ENCODE measurements at places on chromosomes 6 and 20. TPM values are rescaled to one million over a fixed set of nuclear protein-coding genes. Genes with fewer than 3 reads are reported as not detected.

DNA sequence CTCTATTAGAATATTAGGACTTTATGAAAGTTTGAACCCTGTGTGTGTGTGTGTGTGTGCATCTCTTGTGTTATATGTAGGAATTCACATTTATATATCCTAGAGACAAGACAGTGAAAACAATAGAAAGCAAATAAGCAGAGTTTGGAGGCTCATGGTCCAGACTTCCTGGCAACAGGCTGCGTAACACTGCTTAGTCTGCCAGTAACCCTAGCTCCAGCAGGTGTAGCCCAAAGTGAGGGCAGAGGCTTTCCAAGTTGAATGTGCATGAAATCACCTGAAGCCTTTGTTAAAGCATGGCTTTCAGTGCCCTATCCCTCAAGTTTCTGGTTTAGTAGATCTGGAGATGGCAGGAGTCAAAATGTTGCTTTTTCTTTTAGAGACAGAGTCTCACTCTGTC lies 569.9 kb downstream of the KIF16B start:
- DNase-seq: no peak
- no peak overlapping the region for H3K4me3 ChIP-seq
- no peak overlapping the region for H3K27ac ChIP-seq
- peaks cover 10% of the 10 kb centered on the region for H3K36me3 ChIP-seq
- H3K4me1 ChIP-seq: peaks cover 4% of the 10 kb centered on the region

DNA sequence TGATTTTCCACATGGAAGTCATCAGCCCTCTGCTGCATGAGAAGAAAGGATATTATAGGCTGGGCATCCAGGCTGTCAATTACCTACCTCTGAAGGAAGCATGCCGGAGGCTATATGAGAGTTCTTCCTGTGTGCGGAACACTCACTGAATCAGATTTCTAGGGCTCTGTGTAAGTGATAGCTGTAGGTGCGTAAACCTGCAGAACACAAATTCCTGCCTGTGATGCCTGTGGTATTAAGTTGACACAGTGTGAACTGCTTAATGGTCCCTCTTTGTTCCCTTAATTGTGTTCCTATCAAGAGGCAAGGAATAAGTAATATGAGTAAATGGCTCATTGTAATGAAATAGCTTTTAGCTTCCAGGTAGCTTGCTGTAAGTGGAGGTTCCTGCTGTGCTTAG lies 103.3 kb downstream of the ANKS1A start:
- H3K27ac ChIP-seq: no peak overlapping the region
- H3K4me1 ChIP-seq: no peaks in the 10 kb centered on the region
- no peak overlapping the region for H3K4me3 ChIP-seq
- H3K27me3 ChIP-seq: no peaks in the 10 kb centered on the region

DNA sequence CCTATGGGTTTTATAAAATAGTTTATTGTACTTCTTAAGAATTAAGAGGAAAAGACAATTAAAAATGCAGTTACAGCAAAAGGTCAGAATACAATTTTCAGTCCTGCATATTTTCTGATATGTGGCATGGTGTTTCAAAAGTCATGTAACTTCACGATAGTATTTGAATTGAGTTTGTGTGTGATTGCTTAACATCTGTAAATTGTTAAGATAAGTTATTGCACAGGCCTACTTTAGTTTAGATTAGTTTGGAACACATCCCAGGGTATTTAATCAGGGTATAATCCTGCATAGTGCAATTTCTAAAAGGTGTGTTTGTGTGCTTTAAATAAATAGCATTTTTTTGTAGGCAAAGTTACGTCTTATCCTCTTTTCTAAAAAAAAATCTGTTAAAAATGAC lies 289.6 kb downstream of the RIMS1 start:
- no peaks in the 10 kb centered on the region for H3K36me3 ChIP-seq
- H3K27me3 ChIP-seq: no peaks in the 10 kb centered on the region
- H3K4me1 ChIP-seq: no peaks in the 10 kb centered on the region

- no peaks in the 10 kb centered on the region for H3K27me3 ChIP-seq
- H3K4me1 ChIP-seq: no peaks in the 10 kb centered on the region
- H3K4me3 ChIP-seq: no peak overlapping the region
- DNase-seq: no peak
These were observed 238.1 kb upstream of the HS3ST5 start for GRCh38 chr6:114580882-114581281.

DNA sequence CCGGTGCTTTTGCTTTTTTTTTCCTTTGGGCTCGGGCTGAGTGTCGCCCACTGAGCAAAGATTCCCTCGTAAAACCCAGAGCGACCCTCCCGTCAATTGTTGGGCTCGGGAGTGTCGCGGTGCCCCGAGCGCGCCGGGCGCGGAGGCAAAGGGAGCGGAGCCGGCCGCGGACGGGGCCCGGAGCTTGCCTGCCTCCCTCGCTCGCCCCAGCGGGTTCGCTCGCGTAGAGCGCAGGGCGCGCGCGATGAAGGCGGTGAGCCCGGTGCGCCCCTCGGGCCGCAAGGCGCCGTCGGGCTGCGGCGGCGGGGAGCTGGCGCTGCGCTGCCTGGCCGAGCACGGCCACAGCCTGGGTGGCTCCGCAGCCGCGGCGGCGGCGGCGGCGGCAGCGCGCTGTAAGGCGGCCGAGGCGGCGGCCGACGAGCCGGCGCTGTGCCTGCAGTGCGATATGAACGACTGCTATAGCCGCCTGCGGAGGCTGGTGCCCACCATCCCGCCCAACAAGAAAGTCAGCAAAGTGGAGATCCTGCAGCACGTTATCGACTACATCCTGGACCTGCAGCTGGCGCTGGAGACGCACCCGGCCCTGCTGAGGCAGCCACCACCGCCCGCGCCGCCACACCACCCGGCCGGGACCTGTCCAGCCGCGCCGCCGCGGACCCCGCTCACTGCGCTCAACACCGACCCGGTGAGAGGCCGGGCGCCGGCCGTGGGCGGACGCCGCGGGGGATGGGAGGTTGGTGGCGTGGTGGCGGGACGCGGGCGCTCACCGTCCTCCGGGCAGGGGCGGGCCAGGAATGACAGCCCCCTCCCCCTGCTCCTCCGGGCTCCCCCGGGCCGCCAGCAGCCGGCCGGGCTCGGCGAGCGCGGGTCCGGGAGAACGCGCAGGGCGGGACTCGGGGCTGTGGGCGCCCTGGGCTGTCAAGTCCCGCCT lies 606 bp downstream of the ID4 start:
- peaks cover 21% of the 10 kb centered on the region for H3K36me3 ChIP-seq
- peaks cover 2% of the 10 kb centered on the region for H3K4me1 ChIP-seq
- H3K4me3 ChIP-seq: peak overlapping the region; percentile 88
- H3K27ac ChIP-seq: no peak overlapping the region
- peaks cover 2% of the 10 kb centered on the region for H3K27me3 ChIP-seq

The GRM1 gene
- total RNA-seq: 0.07 TPM

Data from H9 (cell line).